ENCODE measurements at places on chromosomes 6 and 20. TPM values are rescaled to one million over a fixed set of nuclear protein-coding genes. Genes with fewer than 3 reads are reported as not detected.

HLA-DRB5 gene
- 0.82 TPM for total RNA-seq

HLA-DQB1 gene
- total RNA-seq: 22.0 TPM

PDE7B gene
- 0.62 TPM for total RNA-seq

PAK5 gene
- total RNA-seq: 0.10 TPM

HMGN3 gene
- 98.2 TPM for total RNA-seq

FOXF2 gene
- total RNA-seq: not detected

CST4 gene
- not detected for total RNA-seq

NRN1 gene
- 39.6 TPM for total RNA-seq

ZBTB12 gene
- total RNA-seq: 9.0 TPM

ADA gene
- 137 TPM for total RNA-seq

CDH22 gene
- 1.3 TPM for total RNA-seq
